Caki2 (cell line): ENCODE measurements at places on chromosomes 12 and 14. TPM values are rescaled to one million over a fixed set of nuclear protein-coding genes. Genes with fewer than 3 reads are reported as not detected.

The CRY1 gene
- total RNA-seq = 12.5 and 22.0 TPM in 2 replicates

The KLRC2 gene
- total RNA-seq = not detected in 2 replicates

The C12orf56 gene
- not detected in 2 replicates for total RNA-seq

The SLC25A21 gene
- 1.3 and 1.9 TPM in 2 replicates for total RNA-seq

The ART4 gene
- total RNA-seq = not detected in 2 replicates

The CARMIL3 gene
- 0.26 TPM in 1 of 2 replicates, not detected in the other for total RNA-seq

GRCh38 chr12:44574586-44574985 lies 301.5 kb downstream of the NELL2 start:
- no peak for DNase-seq

GRCh38 chr12:5648692-5649359 lies 216.9 kb downstream of the NTF3 start:
- DNase-seq = peak; percentile 19

- no peak for DNase-seq
These were observed 293.7 kb downstream of the BTG1 start for GRCh38 chr12:91851741-91852477.

- DNase-seq = no peak
These were observed 303.6 kb downstream of the CEP128 start for GRCh38 chr14:80637756-80638619.

GRCh38 chr12:45730084-45730347 lies 510 bp downstream of the ARID2 start:
- no peak for DNase-seq

DNA sequence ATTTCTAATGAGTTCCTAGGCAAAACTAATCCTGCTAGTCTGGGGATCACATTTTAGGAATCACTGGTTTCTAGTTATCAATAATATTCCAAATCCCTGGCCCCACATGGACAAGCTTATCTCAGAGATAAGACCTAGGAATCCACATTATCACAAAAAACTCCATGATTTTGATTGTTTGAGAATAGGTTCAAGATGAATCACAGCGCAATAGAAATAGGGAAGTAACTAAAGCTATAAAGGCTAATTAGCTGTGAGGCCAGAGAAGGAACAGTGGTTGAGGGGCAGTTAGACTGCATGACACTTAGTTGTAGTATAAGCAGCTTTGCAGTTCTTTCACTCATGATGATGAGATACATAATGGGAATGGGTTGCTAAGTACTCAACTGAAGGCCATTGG lies 13.1 kb upstream of the ATP5F1B start:
- no peak for DNase-seq

DNA sequence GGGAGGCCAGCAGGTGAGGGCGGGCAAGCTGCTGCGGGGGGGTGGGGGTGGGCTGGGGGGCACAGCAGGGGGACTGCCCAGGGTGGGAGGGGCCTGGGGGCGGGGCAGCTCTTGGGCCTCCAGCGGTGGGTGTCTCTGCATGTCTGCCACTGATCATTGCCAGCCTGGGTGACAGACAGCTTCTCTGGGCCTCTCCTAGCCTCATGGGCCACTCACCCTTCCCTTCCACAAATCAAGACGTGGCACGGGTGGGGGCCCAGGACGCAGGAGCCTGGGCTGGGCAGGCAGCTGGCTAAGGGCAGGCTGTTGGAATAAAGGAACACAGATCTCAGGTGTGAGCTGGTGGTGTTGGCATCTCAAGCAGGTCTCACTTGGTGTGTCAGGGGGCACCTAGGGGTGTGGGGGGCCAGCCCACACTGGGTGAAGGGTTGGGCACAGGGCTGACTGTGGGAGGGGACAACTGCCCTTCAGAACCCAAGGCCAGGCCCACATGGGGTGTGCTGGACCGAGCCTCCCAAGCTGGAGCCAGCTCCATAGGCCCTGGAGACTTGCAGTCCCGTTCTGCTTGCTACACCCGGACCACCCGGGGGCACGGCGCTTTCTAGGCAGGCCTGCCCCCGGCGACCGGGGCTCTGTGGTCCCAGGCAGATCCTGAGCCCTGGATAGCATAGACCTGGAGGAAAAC lies 3.0 kb downstream of the TEDC1 start:
- no peak for DNase-seq

DNA sequence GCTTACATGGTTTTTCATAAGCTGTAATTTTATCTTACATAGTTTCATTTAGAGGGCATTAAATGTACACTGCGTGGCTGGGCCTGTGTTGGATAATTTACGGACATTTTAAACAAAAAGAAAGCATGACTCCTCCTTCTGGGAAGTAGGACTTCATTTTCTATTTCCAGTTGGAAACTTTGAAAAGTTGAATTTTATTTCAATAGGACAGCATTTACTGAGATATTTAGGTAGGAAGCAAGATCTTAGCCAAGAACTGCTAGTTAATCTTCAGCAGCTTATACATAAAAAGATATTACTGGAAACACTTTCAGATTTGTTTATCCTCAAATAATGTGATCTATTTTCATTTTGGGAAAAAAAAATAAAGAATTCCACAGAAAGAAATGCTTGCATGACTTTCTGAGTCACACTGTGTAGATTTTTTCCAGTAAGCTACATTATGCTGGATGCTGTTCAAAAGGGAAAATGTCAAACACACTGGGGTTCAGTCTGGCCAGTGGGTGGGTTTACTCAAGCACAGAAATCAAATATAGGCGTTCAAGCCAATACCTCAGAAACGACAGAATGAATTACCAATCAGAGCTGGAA lies 239.4 kb upstream of the KRR1 start:
- peak; percentile 34 for DNase-seq
